Occipital lobe (tissue), 3 donors: ENCODE measurements at places on chromosomes 2 and 18.
A peak's percentile ranks its signal among the peaks of the same experiment; 100 is the strongest.

DNA sequence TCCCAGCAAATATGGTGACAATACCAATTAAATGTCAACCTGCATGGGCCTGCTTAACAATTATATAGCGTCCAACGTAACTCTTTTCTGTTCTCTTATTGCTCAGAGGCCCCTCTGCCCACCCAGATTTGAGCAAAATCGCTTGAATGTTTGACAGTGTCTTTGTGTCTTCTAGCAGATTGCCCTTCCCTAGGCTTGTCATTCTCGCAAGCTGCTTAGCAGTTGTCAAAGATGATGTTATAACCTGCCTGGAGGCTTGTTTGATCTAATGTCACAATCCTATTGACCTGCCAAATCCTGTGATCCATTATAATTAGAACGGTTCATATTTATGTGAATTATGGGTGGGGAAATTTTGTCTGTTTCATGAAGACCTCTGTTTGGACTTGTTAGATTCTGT lies 108.8 kb downstream of the FARSB start:
- no peak for DNase-seq

- no peak for DNase-seq
Observed at GRCh38 chr2:55301277-55301676, 32.2 kb upstream of the MTIF2 start.

- peak; percentile 9 for DNase-seq
Observed at GRCh38 chr2:66541646-66542045, 106.7 kb downstream of the MEIS1 start.

DNA sequence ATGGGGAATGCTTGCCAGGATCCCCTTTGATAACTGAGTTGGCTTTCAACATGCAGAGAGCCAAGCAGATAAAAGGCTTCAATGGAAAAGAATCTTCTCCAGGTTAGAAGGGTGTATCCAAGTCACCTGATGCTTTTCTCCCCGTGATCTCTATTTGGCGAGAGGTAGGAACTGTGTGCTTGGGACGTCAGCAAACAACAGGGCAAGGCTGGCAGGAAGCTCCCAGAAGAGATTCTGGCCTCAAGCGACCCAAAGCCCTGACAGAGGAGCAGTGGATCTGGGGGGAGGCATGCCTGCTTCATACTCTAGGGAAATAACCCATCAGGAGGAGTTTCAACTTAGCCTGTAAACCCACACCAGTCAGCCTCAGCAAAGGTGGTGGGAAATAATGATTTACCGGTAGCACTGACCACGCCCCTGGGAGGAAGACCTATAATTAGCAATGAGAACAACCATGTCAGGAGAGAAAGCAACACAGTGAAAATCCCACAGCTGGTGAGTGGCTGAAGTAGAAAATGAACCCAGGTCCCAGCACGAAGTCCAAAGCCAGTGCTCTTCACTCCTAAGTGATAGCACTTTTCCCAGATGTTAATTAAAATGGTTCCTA lies 76.3 kb upstream of the SEC11C start:
- DNase-seq = no peak

- DNase-seq = no peak
Observed at GRCh38 chr2:201432038-201432620, 19.1 kb downstream of the TRAK2 start.

- no peak for DNase-seq
Observed at GRCh38 chr2:181972431-181973170, 13.1 kb upstream of the PPP1R1C start.

- DNase-seq = peak; percentile 49
Observed at GRCh38 chr2:206084870-206085741, 868 bp downstream of the INO80D start.
